ENCODE measurements at places on chromosomes 11 and 22.
A peak's percentile ranks its signal among the peaks of the same experiment; 100 is the strongest.

DNA sequence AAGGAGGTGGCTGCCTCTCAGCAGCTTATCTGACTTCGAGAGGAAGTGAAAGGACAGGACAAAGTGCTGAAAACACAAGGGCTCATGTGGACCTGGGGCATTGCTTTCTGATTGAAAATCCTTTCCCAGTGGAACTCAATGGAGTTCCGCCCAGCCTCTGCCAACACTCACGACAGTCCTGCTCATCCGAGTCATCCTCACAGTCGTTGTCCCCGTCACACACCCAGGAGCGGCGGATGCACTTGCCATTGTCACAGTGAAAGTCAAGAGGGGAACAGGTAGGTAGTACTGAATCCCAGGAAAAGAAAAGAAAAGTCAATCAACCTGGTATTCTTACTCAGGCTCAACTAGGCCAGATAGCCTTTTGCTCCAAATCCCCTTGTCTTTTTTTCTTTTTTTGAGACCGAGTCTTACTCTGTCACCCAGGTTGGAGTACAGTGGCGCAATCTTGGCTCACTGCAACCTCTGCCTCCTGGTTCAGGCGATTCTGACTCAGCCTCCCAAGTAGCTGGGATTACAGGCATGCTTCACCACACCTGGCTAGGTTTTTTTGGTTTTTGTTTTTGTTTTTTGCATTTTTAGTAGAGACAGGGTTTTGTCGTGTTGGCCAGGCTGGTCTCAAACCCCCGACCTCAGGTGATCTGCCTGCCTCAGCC lies 18.1 kb downstream of the LRP4 start:
- DNase-seq = no peak

DNA sequence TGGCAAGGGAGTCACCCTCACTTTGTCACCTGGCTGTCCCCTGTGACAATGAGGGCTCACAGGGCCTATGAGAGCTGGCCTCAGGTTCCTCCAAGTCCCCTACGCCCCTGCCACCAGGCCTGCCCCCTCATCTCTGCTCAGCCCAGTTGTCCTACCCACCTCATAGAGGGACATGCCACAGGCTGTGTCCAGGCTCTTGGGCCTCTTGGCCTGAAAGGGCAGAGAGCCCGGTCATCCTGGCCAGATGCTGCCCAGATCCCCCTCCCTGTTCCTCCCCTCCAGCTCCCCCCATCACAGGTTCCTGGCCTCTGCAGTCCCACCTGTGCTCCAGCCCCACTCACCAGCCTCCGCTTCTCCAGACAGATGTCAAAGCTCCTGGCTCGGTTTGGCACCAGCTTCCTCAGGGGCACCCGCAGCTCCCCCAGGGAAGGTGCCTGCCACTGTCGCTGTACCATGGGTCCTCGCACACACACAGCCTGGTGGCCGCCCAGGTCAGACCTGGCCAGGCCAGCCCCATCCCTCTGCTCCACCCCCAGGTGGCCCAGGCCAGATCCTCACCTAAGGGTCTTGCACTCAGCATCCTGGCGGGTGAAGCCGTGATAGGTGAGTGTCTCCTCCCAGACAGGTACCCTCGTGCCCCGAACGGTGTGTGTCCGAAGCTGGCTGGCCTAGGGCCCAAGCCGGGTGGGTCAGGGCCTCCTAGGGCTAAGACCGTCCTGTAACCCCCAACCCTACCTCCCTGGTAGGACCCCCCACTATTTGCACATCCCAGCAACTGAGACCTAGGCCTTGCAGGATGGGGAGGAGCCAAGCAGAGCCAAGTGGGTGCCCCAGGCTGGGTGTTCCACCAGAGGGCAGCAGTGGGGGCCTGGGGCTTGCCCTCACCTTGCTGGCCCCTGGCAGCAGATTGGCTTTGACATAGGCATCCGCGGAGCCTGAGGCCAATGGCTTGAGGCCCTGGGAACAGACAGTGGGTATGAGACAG lies 8.3 kb downstream of the NDUFV1 start:
- peak; percentile 78 for DNase-seq

DNA sequence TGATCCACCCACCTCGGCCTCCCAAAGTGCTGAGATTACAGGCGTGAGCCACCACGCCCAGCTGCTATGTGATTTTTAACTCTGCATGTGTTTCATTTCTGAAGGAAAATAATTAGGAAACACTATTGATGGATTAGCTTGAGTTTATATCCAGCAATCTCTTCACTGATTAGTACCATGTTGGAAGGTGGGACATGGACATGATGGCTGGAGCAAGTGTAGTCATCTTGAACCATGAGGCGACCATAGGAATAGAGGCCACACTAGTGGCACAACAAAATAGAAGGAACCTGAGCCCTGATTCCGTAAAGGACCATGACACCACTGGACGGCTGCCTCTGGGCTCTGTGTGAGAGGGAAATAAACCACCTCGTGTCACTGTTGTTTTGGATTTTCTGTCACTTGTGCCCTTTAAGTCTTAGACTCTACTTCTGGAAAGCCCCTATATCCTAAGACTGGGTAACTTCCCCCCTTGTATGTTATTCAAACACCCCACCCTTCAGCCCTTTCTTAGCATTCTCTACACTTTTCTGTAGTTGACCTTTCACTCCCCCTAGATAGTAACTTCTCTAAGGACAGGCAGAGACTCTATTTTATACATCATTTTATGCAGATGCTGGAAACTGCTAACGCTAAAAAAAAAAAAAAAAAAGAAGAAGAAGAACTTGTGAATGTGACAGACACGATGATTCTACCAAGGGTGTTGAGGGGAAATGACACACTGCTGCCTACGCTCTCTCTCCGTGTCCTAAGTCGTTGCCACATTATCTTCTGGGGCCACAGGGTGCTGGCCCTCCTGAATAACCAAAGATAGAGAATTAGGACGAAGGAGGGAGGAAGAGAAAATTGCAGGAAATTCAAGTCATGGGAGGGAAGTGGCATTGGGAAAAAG lies 2.7 kb upstream of the VPS37C start:
- DNase-seq = no peak

GRCh38 chr11:104946907-104947306 lies 21.5 kb downstream of the CASP4 start:
- DNase-seq = peak; percentile 23

DNA sequence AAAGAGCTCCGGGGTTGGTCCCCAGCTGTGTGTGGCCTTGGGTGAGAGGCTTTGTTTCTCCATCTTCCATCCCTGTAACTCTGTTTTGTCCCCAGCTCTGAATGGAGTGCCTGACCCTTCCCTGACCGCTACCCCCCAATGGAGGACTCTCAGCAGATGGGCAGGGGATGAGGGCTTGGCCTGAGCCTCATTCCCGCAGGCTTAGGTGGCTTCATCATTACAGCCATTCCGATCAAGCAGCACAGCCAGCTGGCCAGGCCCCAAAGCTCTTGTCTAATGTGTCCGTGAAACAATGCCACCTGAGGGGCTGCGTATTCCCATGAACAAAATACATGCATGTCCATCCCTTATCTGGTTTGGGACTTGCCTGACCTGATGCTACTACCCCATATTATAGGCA lies 3.9 kb upstream of the CDC42EP2 start:
- no peak for DNase-seq

- no peak for DNase-seq
Observed at GRCh38 chr11:108197351-108197750, 25.1 kb downstream of the NPAT start.

DNA sequence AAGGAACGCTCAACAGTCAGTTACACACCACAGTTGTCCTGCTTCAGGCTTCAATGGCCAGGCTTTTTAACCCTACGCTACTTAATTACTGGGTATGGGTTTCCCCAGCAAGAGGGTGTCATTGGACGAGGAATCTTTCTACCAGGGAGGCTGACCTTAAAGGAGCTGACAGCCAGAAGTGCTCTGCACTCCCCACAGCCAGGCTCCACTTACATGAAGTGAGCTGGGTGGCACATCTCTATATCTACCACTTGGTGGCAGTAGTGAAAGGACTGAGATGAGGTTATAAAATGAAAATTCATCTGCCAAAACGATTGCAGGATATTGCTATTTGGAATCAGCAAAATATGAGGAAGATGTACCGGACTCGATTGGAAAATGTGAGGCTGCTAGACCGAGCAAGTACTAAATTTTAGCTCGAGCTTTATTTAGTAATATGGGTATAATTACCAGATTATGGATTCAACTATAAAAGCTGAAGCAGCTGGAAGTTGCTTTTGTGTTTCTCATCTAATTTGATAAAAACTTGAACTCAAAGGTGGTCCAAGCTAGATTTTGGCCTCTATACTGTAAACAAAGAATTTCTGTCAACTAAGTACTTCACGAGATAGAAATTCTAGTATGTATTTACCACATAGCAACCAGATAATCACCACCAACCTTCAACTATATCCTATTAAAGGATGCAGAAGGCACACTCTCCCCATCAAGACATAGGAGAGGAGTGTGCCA lies 53.9 kb upstream of the CEP126 start:
- peak; percentile 57 for DNase-seq

GRCh38 chr11:10067629-10068300 lies 226.3 kb downstream of the SBF2 start:
- no peak for DNase-seq
